ENCODE measurements at places on chromosomes 2 and 18.

DNA sequence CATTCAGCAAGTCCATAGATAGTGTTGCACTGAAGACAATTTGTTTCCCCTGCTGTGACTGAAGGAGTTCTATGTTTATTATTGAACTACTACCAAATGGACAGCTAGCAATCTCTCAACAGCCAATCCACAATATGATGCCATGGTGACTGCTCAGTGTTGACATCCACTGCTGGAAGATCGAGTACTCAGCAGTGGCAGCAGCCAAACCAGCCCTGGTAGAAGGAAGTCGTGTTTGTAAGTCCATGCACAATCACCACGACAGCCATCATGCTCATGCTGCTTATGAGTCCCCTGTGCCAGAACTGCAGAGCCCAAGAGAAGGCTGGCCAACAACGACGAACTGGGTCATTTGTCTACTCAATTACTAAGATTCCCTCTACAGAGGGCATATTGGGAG is 66.4 kb downstream of the OSR1 start:
- DNase-seq: no peak

DNA sequence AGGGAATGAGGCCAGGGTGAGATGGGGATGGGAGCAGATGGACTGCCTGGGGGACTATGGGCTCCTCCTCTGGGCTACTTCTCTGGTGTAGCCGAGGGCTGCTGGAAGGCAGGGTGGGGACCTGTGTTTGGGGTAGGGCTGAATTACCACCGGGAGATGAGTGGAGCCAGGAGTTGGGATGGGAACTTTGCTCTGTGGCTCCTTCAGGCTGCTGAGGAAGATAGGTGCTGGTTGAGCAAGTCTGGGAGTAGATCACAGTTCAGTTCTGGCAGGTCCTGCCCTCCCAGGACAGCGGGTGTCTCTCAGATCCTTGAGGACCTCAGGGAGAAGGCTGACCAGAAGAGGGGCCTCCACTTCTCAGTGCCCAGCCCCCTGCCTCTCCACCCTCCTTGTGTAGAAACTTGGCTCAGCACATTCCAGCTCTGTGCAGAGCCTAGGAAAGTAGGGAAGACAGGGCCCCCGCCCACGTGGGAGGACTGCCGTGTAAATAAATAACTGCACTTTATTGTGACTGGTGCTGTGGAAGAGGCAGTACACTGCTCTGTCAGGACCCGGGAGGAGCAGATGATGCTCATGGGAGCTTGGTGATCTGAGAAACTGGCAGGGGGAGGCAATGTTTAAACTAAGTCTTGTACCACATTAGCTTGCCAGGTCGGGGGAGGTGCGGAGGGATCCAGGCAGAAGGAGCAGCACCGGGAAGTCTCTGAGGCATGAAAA is 15.3 kb downstream of the TET3 start:
- DNase-seq: no peak

DNA sequence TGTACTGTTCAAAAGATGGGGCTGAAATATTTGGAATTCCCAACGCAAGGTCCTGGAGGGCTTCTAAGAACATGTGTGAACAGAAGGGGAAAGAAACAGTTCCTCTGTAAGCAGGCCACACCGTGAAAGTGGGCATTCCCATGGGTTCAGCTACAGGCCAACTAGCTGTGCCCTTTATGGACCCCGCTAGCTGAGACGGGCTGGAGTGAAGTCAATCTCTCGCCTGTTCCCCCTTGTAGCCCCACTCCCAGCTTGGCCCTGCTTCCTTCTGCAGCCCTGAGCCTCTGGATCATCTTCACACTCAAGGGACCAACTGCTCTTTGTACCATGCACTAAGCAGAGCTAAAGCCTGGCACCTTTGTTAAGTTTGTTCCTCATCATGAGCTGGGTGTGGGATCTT is 55.4 kb downstream of the POLR1A start:
- DNase-seq: no peak

DNA sequence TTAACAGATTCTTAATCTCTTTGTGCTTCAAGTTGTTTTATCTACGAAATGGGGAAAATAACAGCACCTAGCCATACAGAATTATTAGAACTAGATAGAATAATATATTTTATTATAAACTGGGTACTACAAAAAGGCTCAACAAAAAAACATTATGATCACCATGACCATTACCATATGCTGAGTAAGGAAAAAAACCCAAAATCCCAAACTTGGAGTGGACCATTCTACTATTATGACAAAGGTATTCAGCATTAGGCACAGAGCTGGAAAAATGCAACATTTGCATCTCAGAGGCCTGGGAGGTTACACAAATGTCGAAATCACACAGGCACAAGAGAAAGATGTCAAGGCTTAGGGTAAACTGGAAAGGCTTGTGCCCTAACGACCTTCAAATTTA is 162.8 kb downstream of the SRBD1 start:
- no peak for DNase-seq

GRCh38 chr2:221134718-221135117 is 437.4 kb downstream of the EPHA4 start:
- no peak for DNase-seq

DNA sequence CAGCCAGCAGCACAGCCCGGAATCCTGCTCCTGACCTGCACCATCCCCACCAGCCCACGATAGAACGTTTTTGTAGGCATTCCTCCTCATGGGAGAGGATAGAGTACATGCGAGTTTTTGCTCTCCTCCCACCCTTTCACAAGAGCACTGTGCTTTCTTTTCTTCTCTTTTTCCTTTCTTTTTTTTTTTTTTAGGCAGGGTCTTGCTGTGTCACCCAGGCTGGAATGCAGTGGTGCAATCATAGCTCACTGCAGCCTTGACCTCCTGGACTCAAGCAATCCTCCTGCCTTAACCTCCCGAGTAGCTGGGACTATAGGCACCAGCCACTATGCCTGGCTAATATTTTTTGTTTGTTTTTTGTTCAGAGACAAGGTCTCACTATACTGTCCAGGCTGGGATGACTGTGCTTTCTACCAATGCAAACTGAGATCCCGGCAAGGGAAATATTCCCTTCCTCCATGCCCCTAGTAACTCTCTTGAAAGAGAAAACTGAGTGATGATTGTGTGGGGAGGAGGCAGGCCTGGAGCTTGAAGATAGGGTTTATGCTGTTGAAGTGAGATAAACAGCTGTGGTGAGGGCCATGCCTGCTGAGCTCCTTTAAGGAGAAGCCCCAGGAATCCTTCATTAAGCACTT is 82.6 kb upstream of the TXNDC2 start:
- DNase-seq: no peak
